Activated CD4-positive, CD25-positive, alpha-beta regulatory T cell (primary cell): ENCODE measurements at places on chromosomes 2 and 18.

GRCh38 chr2:144523596-144524117 lies 3.7 kb upstream of the ZEB2 start:
- DNase-seq: no peak

GRCh38 chr18:13382366-13382953 lies 163.9 kb downstream of the LDLRAD4 start:
- DNase-seq: no peak

DNA sequence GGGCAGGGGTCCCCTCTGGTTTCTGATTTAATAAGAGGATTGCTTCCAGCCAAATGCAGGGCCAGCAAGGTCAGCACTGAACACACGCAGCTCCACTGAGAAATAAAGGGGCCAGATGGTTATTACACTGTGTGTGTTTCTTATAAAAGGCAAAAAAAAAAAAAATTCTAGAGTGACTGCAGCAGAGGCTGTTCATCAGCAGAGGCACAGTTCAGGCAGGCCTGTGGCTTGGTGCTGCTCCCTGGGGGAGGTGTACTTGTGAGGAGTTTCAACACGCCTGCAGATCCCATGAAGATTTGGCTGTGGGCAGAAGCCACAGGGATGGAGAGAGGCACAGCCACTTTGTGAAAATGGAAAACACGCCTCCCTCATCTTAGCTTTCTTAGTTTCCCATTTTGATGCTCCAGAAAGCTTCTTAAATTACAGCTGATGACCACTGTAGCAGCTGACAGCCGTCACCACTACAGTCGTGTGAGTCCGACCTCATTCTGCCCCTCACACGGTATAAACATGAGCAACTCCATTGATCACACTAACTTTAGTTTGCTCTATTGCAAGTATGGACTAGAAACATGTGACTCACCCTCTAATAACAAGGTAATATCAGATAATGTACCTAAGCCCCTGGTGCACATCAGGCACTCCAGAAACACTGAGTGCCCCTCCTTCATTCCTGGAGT lies 726.5 kb upstream of the RAB6C start:
- DNase-seq: no peak

- no peak for DNase-seq
Observed at GRCh38 chr2:128016620-128017019, 11.2 kb downstream of the SAP130 start.

DNA sequence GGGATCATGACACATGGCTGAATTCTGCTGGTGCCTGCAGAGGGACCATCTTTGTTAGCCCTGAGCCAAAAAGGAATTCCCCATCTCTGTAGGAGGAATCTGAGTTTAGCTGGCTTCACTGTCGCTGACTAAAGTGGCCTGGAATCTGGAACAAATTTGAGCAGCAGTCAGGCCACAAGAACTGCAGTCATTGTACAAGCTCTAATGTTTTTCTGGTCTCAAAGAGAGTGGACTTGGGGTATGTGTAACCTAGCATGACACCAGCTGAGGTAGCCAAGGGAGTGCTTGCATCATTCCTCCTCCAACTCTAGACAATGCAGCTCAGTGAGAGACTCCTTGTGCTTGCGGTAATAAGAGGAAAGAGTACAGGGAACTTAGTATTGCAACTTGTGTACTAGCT lies 539.1 kb upstream of the LRRTM4 start:
- no peak for DNase-seq
